ENCODE measurements at places on chromosomes 11 and 22.

DNA sequence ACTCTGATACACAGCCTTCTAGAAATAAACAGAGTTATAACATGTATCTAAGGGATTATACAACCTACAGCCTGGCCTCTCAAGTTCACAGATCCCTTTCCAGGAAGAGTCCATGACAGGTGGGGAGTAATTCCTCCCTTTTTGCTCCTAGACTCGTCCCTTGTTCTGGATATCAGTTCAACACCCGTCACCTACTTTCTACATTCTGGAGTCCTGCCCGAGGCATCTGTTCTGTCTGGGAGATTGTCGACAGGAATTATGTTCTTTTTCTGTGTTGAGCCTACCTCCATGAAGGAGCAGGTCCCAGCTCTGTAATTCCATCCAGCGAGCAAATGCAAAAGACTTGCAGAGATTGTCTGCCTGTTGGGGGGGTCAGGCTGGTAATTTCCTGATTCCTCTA, 224.6 kb upstream of the NTM start:
- DNase-seq, result no peak

DNA sequence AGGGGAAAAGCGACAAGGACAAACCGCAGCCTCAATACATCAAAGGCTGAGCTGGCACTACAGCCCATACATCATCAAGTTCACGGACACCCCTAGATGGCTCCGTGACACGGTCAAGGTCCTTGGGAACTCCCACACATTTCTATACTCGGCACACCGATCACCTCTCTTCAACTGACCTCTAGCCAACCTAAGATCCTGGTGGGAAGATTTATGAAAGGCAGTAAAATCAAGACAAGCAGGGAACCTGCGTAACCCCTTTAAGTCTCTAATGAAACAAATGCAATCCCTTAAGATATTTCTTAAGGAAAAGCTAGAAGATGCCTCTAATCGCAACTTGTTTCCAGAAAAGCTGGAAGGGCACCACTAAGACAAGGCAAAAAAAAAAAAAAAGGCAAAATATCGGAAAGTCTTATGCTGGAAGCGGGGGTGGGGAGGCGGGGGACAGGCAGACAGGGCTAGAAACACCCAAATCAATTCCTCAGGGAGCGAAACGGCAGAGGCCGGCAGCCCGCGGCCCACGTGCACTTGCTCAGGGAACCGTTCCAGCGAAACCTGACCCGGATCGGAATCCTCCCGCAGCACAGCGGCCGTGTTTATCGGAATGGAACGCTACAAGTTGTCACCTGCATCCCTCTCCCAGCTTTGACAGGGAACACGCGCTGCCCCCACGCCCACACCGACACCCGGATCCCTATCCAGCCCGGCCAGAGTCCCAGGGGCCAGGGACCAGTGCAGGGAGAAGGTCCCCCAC, 1.4 kb downstream of the ARHGAP20 start:
- DNase-seq, result no peak

DNA sequence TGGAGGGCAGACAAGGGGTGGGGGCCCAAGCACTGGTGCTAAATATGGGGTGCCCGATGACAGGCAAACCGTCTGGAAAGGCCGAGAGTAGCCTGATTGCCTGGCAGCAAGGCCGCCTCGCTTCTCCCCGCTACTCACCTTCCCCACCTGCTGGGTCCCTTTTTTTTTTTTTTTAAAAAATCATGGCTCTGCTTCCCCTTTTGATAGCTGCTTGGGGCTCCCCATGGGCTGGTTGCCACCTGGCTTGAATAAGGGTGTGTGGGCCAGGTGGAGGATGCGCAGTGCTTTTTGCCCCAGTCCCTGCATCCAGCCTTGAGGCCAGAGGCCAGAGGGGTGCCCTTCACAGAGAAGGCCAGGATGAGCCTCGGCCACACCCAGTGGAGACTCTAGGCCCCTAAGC, 112.0 kb downstream of the ST3GAL4 start:
- DNase-seq, result no peak

DNA sequence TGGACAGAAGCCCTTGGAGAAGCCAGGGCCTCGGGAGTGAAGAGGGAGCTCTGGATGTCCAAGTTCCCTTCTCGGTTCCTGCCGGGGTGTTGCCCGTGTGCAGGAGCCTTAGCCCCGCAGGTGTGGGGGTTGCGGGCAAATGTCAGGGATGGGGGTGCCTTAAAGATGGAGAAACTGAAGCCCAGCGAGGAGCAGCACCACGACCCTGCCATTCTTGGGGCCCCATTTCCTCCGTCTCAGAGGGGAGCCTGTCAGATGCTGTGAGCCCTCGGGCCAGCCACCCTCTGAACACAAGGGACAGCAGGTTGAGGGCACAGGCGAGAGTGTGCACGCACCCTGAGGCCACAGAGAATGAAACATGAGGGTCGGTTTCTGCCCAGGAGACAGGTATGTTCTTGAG, 6.3 kb downstream of the OSBPL5 start:
- peak; percentile 40 for DNase-seq

DNA sequence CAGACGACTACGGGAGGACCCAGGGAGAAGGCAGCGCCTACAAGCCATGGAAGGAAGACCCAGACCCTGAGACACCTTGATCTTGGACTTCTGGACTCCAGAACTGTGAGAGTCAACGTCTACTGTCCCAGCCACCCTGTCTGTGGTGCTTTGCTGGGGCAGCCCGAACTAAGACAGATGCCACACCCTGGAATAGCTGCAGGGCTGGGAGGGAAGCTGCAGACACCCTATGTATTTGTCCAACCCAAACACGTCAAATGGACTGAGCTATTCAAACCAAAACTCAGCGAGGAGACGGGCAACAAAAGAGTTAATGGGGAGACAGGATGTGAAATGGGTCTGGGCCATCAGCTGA, 169.3 kb downstream of the CTTN start:
- DNase-seq, result no peak

GRCh38 chr11:8250981-8251615, 12.6 kb downstream of the LMO1 start:
- no peak for DNase-seq

DNA sequence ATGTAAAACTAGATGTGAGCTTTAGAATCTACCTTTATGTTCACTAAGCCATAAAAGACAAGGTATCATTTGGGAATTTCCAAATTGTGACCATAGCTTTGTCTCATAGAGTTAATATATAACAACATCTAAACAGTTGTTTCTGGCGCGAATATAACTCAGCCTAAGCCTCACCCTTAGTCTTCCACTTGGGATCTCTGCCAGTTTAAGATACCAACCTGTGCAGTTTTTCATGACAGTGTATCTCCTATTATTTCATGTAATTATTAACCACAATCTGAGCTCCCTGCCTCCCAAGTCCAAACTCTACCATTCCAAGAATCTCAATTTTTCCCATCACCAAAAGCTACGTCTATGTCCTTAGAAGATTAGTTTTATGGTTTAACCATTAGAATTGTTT, 572.5 kb upstream of the ISX start:
- no peak for DNase-seq

DNA sequence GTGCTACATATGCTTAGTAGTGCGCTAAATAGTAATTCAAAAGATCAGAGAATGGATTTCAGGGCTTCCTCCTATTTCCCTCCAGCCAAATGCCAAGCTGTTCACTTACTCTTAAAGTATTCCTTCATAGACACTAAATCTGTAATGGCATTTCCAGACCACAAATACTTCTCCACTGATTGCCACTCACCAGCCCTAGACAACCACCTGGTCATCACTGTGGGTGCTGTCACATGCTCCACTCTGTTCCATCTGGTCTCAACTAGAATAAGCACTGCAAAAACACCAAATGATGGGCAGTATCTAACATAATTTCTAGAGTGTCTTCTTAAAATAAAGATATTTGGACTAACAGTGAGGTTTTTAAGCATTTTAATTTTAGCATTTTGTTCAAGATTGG, 341.3 kb downstream of the AASDHPPT start:
- no peak for DNase-seq

DNA sequence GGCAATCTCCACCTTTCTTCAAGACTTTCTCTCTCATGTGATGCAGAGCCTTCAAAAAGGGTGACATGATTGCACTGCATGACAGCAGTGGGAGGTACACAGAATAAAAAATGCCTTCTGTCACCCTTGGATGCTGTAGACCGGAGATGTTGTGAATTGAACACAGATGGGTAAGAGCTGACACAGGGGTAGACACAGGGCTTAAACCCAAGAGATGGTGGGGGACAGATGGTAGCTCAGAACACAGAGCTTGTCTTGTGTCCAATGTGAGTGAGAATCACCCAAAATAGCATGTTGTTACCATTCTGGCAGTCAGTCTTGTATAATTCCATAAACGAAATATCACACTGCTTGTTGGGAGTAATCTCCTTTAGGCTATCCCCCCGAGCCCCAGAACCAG, 69.9 kb downstream of the JRKL start:
- no peak for DNase-seq

GRCh38 chr11:116721988-116722387, 50.8 kb downstream of the BUD13 start:
- no peak for DNase-seq

- no peak for DNase-seq
Measured at GRCh38 chr11:131418189-131418588, 47.8 kb downstream of the NTM start.

DNA sequence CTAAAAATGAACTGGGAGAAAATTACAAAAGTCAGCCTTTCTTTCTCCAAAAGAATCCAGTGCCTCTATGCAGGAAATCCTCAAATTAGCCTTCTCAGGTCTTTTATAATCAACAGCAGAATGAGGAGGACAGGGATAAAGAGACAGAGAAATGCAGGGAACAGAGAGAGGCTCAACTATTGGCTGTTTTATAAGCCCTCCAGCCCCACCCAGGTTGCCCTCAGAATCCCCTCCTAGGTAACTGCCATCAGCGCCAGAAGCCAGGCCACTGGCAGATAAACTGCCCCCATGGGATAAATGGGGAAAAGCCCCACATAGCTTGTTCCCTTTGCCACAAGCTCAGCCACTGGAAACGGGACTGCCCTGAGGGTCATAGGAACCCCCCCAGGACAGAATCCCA, 10.9 kb upstream of the HMOX1 start:
- DNase-seq, result no peak

DNA sequence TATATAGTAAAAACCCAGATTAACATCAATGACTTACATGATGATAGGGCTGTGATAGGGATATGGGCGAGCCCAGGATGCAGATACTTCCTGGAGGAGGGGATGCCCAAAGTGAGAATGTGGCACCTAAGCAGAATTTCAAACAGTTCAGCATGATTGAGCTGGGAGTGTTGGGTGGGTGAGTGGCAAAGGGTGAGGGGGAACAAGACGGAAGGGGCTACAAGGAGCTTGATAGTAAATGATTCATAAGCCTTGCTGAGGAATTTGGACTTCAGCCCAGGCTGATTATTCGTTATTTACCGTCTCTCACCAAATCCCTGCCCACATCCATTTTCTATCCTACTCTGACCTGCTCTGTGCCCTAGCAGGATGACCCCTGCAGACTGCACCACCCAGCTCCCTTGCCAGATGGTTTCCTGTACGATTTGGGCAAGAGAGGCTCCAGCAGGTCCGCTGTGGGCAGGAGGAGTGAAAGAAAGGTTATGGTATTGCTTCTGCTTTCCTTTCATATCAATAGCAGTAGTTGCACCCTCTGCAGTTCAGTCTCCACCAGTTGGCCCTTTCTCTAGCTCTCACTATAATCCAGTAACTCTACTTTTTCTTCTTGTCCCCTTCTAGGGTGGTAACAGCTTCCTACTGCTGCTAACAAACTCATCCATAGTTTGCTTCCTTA, 30.3 kb upstream of the SIK2 start:
- no peak for DNase-seq

DNA sequence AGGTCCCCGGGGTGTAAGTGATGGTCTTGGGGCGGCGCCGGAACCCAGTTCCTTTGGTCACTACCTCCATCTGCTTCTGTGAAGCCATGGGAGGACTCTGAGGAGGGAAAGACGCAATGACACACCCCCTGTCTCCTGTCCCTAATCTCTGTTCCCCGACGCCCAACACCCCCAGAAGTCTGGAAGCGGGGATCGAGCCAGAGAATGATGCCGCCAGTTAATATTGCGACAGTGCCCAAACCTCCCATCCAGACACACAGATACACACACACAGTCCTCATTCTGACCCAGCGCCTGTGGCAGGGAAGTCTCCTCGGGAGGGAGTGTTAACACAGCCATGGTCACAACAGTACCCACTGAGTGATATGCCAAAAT, 352 bp downstream of the C22orf23 start:
- no peak for DNase-seq

DNA sequence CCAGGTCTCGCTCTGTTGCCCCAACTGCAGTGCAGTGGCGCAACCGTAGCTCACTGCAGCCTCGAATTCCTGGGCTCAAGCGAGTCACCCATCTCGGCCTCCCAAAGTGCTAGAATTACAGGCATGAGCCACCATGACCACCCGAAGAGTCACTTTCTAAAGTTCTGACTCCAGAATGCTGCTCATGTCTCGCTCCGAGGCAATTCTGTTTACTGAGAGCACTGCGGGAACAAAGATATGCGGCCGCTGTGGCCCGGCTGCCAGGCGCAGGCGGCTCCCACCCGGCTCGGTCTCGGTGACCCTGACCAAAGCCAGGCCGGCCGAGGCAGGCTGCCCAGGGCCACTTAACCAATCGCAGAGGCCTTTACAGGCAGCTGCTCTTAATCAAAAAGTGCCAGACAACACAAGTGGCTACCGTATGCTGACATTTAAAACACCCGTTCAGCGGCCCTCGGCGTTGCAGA, 78.7 kb downstream of the PHF21B start:
- no peak for DNase-seq

- no peak for DNase-seq
Measured at GRCh38 chr11:20363149-20363499, 390 bp upstream of the HTATIP2 start.

DNA sequence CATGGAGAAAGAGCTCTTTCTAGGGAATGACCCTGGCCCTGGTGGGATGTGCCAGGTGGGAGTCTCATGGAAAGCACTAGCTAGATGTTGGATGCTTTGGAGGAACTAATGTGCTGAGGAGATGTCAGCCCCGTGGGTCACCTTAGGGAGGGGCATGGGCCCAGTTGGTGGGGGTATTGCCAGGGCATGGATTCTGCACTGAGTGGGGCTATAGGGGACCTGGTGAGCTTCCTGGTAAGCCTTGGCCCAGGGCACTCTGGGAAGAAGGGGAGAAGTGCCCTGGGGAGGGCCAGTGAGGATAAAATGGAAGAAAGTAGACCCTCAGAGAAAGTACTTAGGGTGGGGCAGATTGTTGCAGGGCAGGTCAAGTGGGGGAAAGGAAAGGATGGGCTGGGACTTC, 65.2 kb upstream of the SORL1-AS1 start:
- no peak for DNase-seq

- DNase-seq, result no peak
Measured at GRCh38 chr22:45001653-45002052, 8.2 kb downstream of the PHF21B start.

DNA sequence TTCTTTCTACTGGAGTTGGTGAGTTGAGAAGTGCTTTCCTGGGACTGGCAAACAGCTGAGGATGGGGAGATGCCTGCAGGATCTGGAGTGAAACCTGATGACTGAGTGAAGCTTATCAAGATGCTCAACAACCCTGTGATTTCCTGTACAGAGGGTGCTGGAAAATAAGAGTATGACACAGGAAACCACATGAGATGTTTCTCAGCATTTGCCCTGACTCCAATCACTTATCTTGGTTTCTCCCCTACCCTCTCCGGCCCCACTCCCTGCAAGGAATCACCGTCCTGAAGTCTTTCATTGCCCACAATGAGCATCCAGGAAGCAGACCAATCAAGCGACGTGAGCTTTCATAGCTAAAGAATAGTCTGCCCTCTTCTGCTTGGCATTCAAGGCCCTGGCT, at the start of gene MRGPRX2:
TSS of gene MRGPRX2 (minus strand) at position 89 of the 400 bp plus-strand sequence. CDS start 4,315 bp downstream, outside the sequence.
- no peak for DNase-seq

- DNase-seq, result no peak
Measured at GRCh38 chr22:45934659-45935341, 42.2 kb downstream of the WNT7B start.

Data from natural killer cell treated with Interleukin-12 subunit alpha and Interleukin-12 subunit beta and Interleukin-15 and Interleukin-18, amount 100 ng/mL, for 72 hours (primary cell).